Muscle of back (tissue), 13 donors: ENCODE measurements at places on chromosomes 5 and 9.

DNA sequence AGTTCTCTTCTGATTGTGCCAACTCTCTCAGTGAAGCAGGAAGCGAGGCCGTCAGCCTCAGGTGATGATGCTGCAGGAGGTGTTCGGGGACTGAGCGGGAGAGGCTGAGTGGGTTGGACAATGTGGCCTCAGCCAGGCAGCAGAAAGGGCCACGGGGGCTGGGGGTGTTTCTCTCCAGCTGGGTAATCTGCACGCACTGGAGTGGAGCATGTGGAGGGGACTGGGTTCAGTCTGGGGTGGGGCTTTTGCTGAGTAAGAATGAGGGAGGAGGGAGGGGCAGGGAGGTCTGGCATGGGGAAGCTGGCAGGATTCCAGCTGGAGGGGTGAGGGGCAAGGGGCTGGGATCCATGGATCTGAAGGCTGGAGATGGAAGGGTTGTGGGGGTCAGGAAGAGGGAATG, 60.8 kb upstream of the PHYKPL start:
- DNase-seq: no peak

DNA sequence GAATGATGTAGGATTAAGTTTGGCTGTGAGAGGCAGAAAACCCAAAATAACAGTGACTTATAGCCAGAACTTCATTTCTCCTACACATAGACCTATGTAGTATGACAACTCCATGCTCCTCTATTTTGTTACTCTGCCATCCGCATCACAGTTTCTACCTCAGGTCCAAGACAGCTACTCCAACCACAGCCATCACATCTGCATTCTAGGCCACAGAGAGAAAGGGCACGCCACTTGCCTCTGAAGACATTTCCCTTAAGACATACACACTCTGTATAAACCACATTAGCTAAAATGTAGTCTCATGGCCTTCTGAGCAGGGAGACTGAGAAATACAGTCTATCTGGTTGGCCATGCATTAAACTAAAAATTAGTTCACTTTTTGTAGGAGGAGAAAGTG, 10.0 kb downstream of the SPINK4 start:
- no peak for DNase-seq

DNA sequence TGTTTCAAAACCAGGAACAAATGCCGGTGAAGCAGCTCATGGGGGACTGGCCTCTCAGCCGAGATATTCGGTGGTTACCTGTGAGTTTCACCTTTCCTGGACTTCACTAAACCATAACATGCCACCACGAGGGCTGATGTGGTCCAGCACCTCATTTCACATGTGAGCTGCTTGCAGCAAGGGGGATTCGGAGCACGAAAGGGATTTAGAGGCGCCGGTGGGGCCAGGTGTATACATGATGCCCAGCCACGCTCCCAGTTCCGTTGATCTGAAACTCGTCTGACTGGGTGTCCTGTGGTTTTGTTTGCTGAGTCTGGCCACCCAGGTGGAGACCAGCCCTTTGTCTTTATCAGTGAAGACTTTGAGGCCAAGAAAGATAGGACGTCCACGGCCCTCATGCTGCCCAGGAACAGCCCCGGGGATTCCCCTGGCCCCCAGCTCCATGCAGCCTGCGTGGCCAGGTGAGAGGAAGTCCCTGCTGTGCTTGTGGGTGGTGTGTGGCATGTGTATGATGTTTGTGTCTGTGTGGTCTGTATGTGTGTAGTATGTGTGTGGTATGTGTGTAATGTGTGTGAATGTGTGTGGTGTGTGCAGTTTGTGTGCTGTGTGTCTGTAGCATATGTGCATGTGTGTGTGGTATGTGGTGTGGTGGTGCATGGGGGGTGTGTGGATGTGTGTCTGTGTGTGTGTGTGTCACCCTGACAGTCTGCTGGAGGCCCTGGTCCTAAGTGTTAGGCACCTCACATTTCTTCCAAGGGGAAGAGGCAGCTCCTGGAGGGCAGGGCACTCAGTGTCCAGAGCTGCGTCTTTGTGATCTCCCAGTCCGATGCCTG, 23.4 kb downstream of the PHF2 start:
- DNase-seq: no peak

DNA sequence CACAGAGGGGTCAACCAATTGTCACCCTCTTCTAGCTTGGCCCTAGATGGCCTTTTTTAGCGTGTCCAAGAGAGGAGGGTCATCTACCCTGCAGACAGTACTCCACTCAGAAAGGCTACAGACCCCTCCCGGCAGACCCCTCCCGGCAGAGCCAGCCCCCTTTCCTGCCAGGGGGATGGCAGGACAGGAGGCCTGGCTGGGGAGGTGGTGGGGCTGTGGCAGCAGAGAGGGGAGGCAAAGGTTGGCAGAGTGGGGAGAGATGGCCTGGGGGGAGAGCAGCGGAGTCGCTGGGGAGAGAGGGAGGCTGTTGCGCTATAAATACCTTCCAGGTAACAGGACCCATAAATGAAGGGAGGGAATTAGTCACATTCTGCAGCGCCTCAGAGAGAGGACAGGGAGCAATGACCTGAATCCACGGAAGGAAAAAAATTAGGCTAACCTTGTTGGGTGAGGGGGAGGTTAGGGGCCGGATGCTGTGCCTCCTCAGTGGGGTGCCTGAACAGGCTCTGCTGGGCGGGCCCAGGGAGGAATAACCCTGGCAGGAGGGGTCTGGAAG, 32.9 kb upstream of the PSD2 start:
- DNase-seq: no peak

GRCh38 chr5:75675783-75676182, 41.5 kb downstream of the POC5 start:
- DNase-seq: no peak

- no peak for DNase-seq
These were observed 11.1 kb downstream of the BRD9 start for GRCh38 chr5:881551-881935.

- DNase-seq: peak; percentile 68
These were observed 495 bp downstream of the OSTF1 start for GRCh38 chr9:75088646-75089372.

DNA sequence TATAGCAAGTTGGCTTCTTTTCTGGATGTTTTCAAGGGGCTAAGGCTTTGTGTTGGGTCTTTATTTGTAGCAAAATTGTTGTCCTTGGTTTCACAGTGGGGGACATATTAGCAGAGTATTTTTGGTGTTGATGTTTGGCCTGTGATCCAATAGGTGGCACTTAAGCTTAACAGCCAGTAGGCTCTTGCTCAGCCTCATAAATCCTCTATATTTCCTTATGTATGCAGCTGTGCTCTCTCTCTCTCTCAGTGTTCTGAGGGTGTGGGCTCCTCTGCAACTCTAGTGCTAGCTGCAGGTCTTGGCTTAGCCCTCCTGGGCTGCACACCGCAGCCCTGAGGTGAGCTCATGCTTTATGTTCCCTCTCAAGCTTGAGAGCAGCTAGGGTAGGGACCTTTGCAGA, 195.0 kb upstream of the GHR start:
- DNase-seq: peak; percentile 2
